Non-pigmented ciliary epithelial cell (primary cell): ENCODE measurements at places on chromosomes 5 and 9.
A peak's percentile ranks its signal among the peaks of the same experiment; 100 is the strongest.

GRCh38 chr5:170571875-170572852 is 68.3 kb downstream of the KCNIP1 start:
- DNase-seq = no peak

GRCh38 chr9:26437056-26437711 is 455.4 kb downstream of the CAAP1 start:
- DNase-seq = no peak

GRCh38 chr9:3447788-3448187 is 78.0 kb downstream of the RFX3 start:
- no peak for DNase-seq

DNA sequence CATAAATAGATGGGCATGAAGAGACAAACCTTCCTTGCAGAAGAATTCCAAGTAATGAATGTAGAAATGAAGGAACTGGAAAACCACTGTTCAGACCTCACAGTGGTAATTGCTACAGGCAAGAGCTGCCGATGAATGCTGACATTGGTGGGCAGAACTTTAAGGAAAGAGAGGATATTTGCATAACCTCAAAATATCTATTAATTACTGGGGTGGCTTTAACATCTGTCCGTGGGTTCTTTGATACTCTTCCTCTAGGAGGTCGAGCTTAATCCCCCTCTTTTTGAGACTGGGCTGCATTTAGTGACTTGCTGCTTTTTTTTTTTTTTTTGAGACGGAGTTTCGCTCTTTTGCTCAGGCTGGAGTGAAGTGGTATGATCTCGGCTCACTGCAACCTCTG is 34.7 kb downstream of the LAMC3 start:
- no peak for DNase-seq

- DNase-seq = no peak
Observed at GRCh38 chr9:17863213-17863883, 284.5 kb downstream of the SH3GL2 start.

DNA sequence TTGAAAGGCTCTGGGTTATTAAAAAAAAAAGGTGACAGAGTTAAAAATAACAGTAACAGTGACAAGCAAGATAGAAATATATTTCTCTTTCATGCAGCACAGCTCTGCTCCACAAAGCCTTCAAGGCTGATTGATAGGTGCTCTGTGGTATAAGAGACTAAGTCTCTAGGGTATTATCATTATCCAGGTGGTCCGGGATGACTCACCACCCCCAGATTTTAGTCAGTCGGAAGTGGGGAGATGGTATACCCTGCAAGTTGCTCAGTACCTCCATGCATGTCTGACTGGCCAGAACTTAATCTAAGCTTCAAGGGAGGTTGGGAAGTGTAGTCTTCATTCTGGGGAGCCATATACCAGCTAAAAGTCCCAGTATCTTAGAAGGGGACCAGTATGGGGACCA is 76.1 kb downstream of the SLC1A3 start:
- no peak for DNase-seq

GRCh38 chr9:18442629-18443491 is 31.1 kb upstream of the ADAMTSL1 start:
- no peak for DNase-seq

GRCh38 chr9:122236681-122237080 is 7.9 kb upstream of the LHX6 start:
- DNase-seq = no peak

GRCh38 chr9:5389109-5389732 is 48.5 kb downstream of the PLGRKT start:
- DNase-seq = peak; percentile 90

DNA sequence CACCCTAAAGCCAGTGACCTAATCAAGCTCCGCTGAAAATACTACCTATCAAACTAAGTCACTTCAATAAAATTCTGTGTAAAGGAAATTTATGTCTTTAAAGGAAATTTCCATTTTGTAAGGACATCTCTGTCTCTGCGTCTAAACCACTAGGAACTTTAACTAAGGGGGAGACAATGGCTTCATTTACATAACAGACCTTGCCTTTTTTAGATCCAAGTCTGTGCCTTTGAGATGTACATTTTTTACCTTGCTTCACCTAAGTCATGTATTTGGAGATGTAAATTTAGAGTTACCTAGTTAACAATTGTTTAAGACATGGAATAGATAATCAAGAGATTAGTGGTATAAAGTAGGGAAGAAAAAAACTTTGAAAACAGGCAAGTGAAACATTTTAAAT is 10.2 kb upstream of the GLT6D1 start:
- no peak for DNase-seq

DNA sequence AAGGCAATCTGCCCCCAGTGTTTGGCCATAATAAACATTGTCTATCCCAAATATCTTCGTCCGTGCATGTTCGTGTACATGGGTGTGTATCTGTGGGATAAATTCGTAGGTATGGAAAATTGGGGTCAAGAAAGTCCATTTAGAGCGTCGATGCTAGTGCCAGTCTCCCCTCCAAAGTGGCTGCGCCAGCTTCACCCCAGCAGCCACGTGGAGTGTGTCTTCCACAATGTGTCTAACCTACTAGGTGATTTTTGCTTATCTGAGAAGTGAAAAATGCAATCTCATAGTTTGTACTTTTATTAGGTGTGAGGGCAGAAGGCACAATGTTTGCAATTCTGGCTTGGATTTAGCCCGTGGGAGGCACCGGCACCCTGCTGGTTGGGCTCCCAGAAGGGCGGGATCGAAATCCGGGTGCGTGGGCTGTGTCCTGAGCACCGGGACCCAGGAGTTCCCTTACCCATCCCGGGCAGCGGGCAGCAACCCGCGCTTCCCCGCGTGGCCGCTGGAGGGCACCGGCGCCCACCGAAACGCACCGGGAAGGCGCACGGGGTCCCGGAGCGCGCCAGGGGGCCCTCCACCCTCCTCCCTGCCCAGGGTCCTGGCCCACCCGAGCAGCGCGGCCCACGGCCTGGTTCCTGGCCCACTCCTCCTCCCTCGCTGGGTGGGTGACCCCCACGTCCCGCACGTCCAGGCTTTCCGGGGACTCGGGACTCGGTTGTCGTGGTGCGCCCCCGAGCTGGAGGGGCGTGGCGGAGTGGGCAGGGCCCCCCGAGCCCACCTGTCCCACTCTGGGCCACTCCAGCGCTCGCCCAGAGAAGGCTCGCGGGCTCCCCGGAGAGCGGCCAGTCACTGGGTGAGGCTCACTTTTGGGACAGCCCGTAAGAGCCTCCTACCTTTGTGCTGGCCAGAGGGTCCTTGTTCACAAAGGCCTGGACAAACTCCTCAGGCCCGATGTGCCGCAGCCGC is 55.4 kb upstream of the RNF130 start:
- no peak for DNase-seq

GRCh38 chr5:124182133-124182532 is 564.3 kb downstream of the ZNF608 start:
- DNase-seq = no peak

DNA sequence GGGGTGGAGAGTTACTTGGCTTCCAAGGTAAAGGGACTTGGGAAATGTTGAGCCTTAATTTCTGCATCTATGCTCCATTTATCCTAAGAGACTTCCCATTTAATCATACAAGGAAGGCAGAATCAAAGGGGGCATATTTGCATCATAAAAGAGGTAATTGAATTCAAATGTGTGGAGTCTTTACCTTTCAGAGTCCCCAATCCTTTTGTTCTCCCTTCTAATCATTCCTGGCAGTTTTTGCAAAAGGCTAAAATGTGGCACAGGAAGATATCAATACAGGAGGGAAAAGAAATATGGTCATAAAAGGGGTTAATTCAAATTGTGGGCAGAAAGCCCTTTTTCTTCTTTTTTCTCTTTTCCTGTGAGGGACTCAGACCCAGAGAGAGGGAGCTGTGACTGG is 69.5 kb downstream of the SFXN1 start:
- DNase-seq = no peak

DNA sequence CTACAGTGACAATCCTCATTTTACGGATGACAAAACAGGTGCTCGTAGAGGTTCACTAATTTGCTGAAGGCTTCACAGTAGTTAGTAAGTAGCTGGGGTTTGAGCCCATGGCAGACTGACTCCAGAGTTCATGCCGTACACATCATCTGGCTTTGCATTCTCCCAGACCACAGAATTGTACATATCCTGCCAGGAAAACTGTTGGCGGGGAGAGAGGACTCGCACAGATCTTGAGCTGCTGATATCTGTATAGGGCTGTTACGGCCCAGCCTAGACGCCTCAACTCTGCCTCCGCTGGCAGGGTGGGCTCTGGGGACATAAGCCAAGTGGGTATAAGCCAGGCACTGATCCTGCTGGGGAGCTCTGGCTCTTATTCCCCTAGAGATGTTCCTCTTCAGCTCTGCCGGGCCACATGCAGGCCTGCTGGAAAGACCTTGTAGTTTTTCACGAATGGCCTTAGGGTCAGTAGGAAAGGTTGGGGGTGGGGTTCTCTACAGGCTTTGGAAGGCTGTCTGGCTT is 16.3 kb downstream of the LARP1 start:
- peak; percentile 77 for DNase-seq

- no peak for DNase-seq
Observed at GRCh38 chr5:170131235-170131634, 25.5 kb downstream of the FOXI1 start.

GRCh38 chr9:124088476-124088837 is 76.9 kb downstream of the LHX2 start:
- no peak for DNase-seq

GRCh38 chr5:170278611-170279458 is 18.7 kb downstream of the LCP2 start:
- no peak for DNase-seq

DNA sequence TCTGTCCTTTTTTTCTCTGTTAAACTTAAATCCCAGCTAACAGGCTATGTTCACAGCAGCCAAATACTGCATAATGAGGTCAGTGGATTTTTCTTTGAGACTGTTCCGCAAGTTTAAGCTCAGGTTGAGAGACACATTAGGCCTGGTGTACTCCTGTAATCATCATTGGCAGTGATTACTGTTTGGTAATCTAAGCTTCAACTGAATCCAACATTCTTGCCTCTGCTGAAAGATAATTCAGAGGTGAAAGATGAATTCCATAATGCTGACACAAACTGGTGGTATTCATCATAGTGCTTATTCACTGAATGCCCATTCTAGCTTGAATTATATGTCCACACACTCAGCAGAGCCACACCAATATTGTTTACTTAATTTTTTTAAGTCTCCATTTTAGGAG is 108.5 kb downstream of the NFIB start:
- peak; percentile 85 for DNase-seq

DNA sequence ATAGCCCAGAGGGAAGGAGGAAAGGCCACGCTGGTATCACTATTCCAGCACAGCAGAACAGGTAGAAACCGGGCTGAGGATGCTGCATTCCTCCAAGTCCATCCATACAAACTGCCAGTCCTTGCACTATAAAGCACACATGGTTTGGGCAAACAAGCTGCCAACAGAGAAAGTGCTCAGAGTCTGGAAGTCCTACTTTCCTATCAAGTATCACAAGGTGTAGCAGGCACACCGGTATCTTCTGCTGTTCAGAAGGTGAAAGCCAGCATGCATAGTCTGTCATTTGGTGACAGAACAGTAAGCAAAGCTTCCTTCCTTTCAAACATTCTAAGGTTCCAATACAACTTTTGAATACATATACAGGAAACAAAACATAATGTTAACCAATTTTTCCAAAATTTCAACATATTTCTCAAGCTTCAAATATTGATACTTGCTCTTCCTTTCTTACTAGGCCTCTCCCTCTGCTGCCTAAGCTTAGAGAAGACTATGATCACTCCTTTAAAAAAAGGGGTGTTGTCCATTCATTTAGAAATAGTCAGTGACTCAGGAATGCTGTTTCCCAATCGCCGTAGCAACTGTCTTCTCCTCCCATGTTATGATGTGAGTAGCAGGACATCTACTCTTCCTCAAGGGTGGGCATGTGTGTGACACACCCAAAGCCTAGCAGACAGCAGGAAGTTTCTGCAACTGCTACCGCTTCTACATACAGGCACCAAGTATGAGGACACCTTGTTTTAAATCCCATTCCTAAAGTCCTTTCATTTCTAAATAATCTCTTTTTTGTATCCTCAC is 14.7 kb downstream of the DIAPH1 start:
- DNase-seq = peak; percentile 68

DNA sequence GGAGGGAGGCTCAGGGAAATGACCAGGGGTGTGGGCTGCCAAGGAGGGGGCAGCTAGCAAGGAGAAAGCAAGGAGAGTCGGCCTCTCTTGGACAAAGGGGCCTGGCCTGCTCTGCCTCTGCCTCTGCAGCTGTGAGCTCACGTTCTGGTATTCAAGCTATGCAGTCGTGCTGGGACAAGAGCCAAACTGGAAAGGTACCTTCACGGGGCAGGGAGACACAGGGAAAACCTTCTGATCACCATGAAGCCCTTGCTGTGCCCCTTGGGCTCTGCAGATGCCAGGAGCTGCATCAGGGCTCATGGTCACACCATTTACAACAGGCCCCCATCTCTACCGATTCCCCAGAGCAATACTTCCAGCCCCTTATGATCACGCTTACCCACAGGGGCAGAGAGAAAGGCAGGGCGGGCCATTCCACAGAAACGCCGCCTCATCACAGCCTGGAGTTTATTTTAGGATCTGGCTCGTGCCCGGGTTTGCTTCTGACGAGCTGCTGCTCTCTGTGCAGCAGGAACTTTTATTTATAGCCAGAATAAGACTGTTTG is 63.2 kb downstream of the PRRT1B start:
- peak; percentile 68 for DNase-seq

DNA sequence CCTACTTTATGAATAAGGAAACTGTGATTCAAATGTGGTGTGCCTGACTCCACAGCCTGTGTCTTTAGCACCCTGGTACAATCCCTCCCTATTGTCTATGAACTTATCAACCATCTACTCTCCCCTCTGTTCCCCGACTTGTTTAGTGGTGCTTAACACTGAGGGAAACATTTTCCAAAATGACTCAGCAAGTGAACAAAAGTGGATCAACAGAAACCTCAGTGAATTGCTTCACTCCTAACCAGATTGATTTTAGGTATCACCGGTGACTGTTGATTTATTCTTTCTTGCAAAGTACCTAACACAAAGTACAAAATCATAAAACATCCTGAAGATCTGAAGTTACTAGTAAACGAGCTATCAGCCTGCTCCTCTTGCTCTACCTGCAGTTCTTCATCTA is 42.1 kb upstream of the RAPGEF6 start:
- DNase-seq = no peak

GRCh38 chr5:102778478-102778877 is 23.4 kb downstream of the PAM start:
- DNase-seq = peak; percentile 52

DNA sequence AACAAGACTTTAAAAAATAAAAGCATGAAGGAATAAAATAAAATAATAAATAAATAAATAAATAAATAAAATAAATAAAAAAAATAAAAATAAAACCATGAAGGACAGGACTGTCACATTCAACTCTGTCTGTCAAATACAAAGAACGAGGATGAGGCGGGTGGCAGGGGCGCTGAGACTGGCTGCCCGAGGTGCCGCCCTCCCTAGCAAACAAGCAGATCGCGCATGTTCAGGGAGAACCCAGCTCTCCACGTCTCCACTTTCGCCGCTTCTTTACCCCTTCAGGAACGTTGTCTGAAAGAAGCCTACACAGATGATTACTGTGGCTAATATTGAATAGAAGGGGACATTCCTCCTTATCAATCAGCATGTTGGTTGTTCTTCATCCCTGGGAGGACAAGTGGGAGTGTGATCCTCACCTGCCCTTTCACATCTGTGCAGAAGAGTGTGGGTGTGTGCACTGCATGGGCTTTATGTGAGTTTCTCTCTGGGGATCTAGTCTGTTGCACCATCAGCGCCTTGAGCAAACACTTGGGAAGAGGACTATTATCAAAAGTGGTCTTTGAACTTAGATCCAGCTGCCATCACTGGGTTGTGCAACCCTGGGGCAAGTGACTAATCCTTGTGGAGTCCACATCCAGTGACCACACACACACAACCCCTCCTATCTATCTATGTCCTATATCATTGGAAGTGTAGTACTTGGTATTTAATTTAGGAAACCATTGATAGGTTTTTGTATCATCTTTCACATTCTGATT is 399.2 kb downstream of the IRX2 start:
- DNase-seq = no peak

- no peak for DNase-seq
Observed at GRCh38 chr5:109692852-109693251, 3.1 kb downstream of the MAN2A1 start.
